ENCODE measurements at places on chromosomes 1 and 21. TPM values are rescaled to one million over a fixed set of nuclear protein-coding genes. Genes with fewer than 3 reads are reported as not detected.

Gene SPRR2B
- not detected for total RNA-seq

Gene PGLYRP4
- total RNA-seq, result not detected

Gene IL19
- not detected for total RNA-seq

Gene TMPRSS2
- 0.61 TPM for total RNA-seq

Gene CFHR1
- total RNA-seq, result 1.8 TPM

Gene OR2T33
- not detected for total RNA-seq

Gene NECTIN4
- not detected for total RNA-seq

Gene CLCNKB
- total RNA-seq, result 0.35 TPM

Gene C4BPA
- not detected for total RNA-seq

Gene C1orf141
- not detected for total RNA-seq

Measured in mesenteric fat pad (tissue), 1 donor.